ENCODE measurements at places on chromosomes 5 and 9.

DNA sequence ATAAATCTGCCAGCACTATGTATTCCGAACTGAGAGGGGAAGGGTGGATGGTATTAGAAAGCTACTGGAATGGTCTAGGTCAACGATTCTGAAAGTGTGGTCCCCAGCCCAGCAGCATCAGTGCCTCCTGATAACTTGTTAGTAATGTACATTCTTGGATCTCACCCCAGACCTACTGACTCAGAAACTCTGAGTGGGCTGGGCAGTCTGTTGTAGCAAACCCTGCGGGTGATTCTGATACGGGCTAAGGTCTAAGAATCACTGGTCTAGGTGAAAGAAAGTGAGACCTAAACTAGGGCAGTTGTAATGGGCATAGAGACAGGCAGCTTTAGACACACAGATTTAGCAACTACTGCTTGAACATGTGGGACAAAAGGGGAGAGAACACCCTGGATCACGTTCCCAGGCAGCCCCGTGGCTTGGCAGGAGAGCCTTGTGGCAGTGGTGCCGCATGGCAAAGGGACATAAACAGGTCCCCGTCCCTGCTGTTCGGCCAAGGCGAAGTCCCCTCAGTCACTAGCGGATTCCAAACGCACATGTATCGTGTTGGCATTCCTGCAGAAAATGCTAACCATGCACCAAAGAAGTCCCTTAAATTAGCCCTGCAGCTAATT, 216.3 kb downstream of the TTLL11 start:
- no peak for DNase-seq

GRCh38 chr9:112556497-112557442, 70.1 kb downstream of the KIAA1958 start:
- no peak for DNase-seq

- DNase-seq, result no peak
Measured at GRCh38 chr9:113317777-113318176, 14.6 kb upstream of the RNF183 start.

DNA sequence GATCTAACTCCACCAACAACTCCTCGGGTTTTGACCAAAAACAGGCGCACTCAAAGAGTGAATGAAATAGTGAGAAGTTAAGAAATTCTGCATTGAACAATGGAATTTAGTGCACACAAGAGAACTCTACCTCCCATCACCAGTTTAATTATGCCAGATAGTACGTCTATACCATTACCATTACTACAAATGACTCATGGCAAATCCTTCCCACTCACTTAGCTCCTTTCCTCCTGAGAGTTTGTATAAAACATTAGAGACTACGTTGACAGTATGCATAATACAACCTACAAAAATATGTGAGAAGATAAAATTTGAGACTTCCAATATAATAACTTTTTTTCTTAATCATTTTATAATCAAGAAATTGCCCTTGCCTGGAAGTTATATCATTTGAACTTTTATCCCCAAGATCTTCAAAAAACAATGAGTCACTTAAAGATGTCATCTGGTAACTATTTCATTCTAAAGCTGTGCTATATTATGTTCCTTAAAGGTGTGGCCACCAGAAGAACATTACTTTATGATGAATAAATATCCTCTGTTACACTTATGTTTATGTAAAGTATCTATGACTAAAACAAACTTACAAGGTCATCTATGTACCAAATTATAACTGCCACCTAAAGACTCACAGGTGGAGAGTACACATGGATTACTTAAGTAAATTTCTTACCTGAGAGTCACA, 297.9 kb upstream of the PTGER4 start:
- DNase-seq, result no peak

- DNase-seq, result no peak
Measured at GRCh38 chr5:4533457-4534105, 606.5 kb upstream of the ADAMTS16 start.

GRCh38 chr5:74322944-74323343, 317.6 kb downstream of the ENC1 start:
- DNase-seq, result no peak

DNA sequence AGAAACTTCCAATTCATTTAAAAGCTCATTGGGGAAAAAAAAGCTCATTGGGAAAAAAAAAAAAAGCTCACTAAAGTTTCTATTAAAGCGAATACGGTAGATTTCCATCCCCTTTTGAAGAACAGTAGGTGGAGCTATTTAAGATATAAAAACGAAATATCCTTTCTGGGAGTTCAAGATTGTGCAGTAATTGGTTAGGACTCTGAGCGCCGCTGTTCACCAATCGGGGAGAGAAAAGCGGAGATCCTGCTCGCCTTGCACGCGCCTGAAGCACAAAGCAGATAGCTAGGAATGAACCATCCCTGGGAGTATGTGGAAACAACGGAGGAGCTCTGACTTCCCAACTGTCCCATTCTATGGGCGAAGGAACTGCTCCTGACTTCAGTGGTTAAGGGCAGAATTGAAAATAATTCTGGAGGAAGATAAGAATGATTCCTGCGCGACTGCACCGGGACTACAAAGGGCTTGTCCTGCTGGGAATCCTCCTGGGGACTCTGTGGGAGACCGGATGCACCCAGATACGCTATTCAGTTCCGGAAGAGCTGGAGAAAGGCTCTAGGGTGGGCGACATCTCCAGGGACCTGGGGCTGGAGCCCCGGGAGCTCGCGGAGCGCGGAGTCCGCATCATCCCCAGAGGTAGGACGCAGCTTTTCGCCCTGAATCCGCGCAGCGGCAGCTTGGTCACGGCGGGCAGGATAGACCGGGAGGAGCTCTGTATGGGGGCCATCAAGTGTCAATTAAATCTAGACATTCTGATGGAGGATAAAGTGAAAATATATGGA, at the start of gene PCDHGA12:
TSS of gene PCDHGA12 (plus strand) at position 176 of the 782 bp plus-strand sequence. CDS start at position 429, 253 bp downstream.
- no peak for DNase-seq

GRCh38 chr5:143349177-143349576, 54.3 kb downstream of the NR3C1 start:
- no peak for DNase-seq

GRCh38 chr9:129826344-129826743, 2.4 kb upstream of the TOR1A start:
- DNase-seq, result no peak

- DNase-seq, result no peak
Measured at GRCh38 chr5:115369430-115370144, 73.1 kb upstream of the CCDC112 start.

DNA sequence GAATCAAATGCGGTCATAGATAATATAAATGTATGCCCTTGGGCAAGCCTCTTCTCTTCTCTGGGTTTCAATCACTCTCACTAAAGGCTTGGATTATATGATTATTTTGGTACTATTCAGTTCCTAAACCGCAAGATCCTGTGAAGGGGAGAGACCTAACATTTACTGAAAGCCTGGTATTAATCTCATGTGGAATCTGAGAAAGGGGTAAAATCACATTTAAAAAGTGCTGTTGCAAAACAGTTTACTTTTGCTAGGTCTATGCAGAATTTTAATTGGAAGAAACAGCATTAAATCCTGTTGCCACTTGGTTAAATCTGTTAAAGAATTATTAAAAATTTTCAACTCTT, 50.7 kb downstream of the SLC44A1 start:
- no peak for DNase-seq

- DNase-seq, result no peak
Measured at GRCh38 chr9:69332067-69332685, 7.2 kb downstream of the ENTREP1 start.

GRCh38 chr5:41408676-41409443, 101.5 kb downstream of the PLCXD3 start:
- DNase-seq, result no peak

DNA sequence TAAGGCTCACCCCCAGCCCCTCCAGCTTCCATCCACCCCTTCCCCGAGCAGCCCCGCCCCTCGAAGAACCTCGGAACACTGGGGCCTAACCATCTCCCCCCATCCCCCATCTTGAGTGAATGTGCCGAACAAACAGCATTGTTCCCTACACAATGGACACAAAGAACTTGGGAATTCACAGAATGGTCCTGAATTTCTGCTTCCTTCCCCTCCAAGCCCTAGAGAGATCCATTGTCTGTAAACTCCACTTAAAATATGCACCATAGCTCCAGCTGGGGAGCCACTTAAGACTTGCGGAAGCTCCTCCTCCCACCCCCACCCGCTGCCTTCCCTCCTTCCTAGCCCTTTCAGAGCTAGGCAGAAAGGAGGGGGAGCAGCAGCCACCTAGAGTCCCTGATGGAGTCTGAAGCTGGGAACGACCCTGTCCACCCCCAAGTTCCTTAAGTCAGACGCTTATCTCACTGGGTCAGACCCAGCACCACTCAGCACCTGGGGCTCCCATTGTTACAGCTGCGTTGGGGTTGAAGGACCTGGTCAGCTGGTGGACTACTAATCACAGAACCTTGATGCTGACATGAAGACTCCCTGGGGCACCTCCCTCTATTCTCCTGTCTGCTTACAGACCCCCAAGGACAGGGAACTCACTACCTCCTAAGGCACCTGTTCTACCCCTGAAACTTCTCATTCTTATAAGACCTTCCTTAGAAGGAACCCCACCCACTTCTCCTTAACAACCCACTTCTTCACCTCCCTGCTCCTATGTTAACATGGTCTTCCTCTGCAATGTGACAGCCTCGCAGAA, 61.4 kb downstream of the PCDH1 start:
- DNase-seq, result no peak

DNA sequence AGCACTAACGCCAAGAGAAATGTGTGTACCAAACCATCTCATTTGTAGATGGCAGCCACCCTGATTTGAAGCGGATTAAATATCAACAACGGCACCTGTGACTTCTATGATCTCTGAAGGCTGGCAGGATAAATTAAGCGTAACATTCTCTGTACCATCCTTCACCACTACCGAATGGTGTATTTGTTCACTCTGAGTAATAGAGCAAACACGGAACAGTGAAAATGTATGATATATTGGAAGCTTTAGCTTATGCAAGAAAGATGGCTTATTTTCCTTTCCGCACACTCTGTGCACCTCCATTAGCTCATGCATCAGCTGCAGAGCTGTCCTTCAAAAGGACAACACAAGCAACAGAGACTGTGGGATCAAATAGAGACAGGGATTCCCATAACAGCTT, 431.1 kb downstream of the PRELID2 start:
- DNase-seq, result no peak

DNA sequence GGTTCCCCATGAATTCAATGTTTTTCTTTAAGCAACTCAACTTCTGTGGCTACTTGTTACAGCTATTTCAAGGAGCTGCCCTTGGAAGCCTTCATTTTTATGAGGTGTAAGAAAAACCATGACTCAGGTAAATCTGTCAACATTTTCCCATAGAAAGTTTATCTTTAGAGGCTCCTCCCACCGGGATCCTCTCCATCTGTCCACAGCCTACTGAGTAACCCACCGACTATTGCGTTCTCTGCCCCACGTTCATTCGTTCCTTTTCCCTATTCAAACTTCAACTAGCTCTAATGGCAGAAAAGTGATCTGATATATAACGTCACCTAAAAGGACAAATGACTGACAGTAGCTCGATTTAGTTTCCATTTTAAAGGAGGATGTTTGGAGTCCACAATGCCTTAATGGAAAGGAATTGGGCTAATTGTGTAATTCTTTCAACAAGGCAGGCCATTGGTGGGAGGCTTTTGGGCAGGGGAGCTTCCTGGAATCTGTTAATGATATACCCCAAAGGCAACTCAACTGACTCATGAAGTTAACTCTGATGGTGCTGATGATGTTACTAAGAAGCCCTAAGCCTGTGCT, 29.3 kb upstream of the NR3C1 start:
- no peak for DNase-seq

DNA sequence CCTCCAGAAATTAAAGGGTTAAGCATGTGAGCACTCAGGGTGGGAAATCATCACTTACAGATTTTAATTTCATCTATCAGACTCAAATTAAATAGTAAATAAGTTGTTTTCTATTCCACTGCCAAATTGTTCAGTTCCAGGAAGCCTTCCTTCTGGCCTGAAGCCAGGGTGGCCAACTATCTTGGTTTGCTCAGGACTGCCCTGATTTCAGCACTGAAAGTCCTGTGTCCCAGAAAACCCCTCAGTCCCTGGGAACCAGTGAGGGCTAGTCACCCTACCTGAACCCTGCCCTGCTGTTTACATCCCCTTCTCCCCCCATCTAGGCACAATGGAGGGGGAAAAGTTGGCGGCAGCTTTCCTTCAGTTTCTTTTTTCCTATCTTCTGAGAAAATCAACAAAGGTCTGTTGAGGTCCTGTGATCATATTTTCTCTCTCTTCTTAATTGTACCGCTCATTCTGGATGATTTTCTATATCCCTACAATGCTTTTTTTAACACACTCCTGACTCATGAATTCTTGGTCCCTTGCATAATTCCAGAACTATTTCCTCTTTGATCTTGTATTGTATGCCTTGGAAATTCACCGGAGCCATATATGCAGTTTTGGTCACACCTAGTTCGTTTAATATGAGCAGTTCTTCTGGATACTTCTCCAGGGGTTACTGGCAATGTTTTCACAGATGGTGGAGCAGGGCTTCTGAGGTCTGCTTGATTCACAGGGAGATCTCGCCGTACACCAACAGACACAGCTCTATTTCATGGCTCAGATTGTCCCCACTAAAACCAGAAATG, 103.8 kb downstream of the MAP1B start:
- DNase-seq, result no peak

GRCh38 chr5:154031937-154032489, 6.7 kb downstream of the FAM114A2 start:
- no peak for DNase-seq
